ENCODE measurements at places on chromosomes 7 and 10.

- no peak for DNase-seq
These were observed 167.0 kb downstream of the GATA3 start for GRCh38 chr10:8221451-8221850.

DNA sequence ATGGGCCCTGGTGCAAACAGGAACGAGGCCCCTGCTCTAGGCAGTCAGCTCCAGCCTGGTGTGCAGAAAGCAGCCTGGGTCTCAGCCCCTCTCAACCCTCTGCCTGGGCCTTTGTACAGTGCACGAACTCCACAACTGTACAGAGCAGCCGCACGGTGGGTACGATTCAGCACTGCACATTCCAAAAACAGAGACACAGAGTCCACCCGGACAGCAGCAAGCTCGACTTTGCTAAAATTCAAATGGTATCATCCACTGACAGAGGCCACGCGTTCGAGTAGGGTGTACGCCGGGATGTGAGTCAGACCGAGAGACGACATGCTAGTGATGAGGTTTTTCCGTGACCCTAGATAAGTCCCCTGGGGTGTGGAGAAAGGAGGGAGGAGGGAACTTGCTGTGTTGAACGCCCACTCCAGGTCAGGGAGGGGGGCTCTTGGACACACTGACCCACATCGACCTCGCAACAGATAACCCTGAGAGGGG lies 65.6 kb upstream of the PDGFA start:
- DNase-seq: no peak

DNA sequence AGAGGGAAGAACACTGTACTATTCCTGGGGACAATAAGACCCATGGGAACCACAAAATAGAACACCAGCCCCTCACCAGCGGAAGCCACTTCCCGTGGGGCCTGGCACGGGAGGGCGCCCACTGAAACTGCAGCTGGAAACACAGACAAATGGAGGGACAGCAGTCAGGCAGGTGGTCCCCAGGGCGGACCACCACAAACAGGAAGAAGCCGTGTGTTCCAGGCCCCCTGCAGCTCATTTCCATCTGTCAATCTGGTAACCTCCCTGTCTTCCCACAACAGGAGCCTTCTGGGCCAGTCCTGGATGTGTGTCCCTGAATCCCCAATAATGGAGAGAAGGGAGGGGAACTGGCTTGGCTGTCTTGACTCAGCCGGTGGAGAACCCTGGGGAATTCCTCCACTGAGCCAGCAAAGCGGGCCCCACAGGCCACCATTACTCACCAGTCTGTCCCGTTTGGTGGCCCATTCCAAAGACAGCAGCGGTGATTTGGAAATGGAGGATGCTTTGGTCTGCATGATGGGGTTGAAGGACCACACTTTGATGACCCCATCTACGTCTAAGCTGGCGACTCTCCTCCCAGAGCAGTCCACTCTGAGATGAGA lies 16.7 kb downstream of the WDR91 start:
- DNase-seq: no peak

- no peak for DNase-seq
These were observed 168.3 kb upstream of the SP8 start for GRCh38 chr7:20954711-20955619.

GRCh38 chr10:34235164-34235832 lies 579.8 kb downstream of the PARD3 start:
- DNase-seq: no peak

DNA sequence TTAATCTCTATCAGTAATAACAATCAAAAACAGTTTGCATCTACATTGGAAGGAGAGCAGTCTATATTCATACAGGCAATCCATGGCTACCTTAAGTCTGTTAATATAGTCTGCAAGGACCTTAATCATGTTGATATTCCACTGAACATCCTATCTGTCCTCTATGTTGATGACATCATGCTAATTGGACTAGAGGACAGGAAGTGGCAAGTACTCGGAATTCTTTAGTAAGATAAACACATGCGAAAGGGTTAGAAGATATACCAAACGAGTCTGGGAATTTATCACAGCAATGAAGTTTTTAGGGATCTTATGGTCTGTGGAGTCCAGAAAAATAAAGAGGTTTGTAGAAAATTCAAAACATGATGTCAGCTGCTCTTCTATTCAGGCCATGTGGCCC lies 11.3 kb upstream of the SAMD9L start:
- no peak for DNase-seq

DNA sequence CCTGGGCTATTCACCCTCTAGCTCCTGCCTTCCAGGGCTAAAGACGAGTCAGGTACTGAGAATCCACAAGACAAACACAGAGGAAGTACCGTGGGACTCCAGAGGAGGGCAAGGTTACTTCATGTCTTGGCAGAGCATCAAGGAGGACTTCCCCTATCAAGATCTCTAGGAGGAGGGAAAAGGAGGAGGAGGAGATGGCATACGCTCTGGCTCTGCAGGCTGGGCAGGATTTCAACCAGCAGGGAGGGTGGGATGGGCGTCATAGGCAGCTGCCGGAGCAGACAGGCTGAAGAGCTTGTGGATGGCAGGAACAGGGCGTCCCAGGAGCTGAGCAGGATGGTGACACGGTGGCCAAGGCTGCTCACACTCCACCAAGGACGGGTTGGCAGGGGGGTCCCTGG lies 21.3 kb downstream of the MDH2 start:
- no peak for DNase-seq

- DNase-seq: no peak
These were observed 221.3 kb upstream of the TCERG1L start for GRCh38 chr10:131532745-131533341.

DNA sequence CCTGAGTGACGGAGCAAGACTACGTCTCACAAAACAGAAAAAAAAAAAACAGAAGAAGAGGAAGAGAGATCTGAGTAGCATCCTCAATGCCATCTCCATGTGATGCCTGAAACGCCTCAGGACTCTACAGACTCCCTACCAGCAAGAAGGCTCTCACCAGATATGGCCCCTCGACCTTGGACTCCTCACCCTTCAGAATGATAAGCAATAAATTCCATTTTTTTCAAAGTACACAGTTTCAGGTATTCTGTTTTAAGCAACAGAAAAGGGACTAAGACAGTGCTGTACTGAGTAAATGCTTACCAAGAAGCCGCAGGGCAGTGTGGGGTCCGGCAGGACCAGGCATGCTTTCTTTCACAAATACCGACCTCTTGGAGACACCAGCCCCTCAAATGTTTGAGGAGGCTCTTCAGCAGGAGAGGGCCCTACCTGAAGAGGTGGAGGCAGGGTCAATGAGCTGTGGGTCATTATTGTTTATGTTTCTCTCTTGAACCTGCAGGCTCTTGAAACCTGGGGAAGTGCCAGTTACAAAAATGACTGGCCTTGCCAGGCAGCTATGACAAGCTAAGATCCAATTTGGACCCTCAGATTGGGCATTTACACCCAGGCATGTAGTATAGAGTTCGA lies 204.1 kb upstream of the LYZL1 start:
- no peak for DNase-seq

DNA sequence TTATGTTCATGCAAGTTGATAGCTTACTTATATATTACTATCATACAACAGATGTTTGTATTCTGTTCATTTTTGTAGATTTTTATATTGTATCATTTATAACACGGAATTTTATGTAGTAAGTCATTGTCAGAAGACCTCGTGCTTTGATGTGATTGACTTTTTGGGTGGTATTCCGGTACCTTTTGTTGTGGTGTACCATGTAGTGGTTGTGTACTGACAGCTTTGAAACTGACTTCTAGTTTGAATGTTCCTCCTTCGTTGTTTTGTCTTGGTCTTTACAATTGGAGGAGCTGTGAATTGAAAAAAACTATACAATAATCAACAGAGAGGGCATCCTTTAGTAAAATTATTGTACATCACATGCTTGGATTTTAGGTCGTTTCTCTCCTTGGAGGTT lies 61.5 kb downstream of the WAC start:
- no peak for DNase-seq

Data from NCI-H1694 (cell line).